Esophagus muscularis mucosa (tissue), 4 donors: ENCODE measurements at places on chromosomes 2 and 18. TPM values are rescaled to one million over a fixed set of nuclear protein-coding genes. Genes with fewer than 3 reads are reported as not detected.

The AP1S3 gene
- 0.45 TPM for total RNA-seq

- no peaks in the 10 kb centered on the region for H3K27me3 ChIP-seq
- no peak overlapping the region for H3K27ac ChIP-seq
- no peak overlapping the region for H3K4me3 ChIP-seq
- no peaks in the 10 kb centered on the region for H3K4me1 ChIP-seq
- DNase-seq: no peak
- H3K36me3 ChIP-seq: peaks cover 15% of the 10 kb centered on the region
These were observed 22.3 kb downstream of the SLC35F5 start for GRCh38 chr2:113734185-113734584.

DNA sequence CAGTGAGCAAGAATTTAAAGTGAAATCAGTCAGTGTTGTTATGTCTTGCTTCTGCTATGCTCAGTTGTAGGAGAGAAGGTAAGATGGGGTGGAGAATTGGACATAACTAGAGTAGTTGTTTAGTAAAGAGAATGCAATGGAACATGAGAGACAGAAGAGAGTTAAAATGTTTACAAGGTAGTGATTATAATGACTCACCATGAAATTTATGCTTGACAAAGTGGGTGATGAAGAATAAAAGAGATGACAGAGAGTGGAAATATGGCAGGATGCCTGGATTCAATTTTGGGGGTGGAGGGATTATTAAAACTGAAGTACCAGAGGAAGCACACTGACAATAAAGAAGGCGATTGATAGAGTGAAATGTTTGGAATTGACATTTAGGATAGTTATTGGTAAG lies 10.6 kb downstream of the SCG2 start:
- no peak overlapping the region for H3K4me3 ChIP-seq
- DNase-seq: no peak
- H3K4me1 ChIP-seq: no peaks in the 10 kb centered on the region

The AFF3 gene
- 65.2 TPM for total RNA-seq

The SOX11 gene
- 0.29 TPM for total RNA-seq

- no peak for DNase-seq
- H3K36me3 ChIP-seq: no peaks in the 10 kb centered on the region
- H3K27me3 ChIP-seq: no peaks in the 10 kb centered on the region
These were observed 61.7 kb downstream of the KCNS3 start for GRCh38 chr2:17940091-17940630.

- no peaks in the 10 kb centered on the region for H3K4me1 ChIP-seq
- H3K27ac ChIP-seq: no peak overlapping the region
- H3K4me3 ChIP-seq: no peak overlapping the region
- no peaks in the 10 kb centered on the region for H3K36me3 ChIP-seq
- H3K27me3 ChIP-seq: no peaks in the 10 kb centered on the region
These were observed 502.2 kb upstream of the SOX11 start for GRCh38 chr2:5190023-5190422.

DNA sequence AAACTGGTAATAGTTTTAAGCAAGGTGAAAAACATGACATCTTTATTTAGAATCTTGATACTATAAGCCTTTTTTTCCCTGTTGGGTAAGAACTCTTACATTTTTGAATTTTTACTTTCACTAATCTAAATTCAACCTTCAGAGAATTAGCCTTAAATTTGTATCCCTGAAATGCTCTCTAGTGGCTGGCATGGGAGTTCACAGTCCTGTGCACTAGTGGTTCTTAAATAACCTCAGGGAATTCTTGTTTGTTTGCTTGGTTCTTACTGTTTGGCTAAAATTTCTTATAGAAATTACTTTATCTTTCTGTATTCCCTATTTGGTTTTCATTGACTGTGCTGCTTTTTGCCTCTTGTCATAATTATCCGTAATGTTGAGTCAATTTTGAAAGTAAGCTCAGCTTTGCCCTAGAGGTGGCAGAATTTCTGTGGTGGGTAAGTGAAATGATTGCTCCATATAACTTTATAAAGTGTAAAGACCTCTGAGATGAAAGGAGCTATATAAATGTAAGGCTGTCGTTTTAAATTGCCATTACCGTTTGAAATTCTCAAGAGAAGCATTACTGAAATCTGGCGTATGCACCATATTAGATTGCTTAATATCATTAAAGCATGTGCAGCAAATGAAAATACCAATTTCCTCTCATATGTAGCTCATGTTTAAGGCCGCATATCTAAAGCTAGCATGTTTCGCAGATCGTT lies 391.3 kb upstream of the FIGN start:
- no peaks in the 10 kb centered on the region for H3K27me3 ChIP-seq
- H3K4me3 ChIP-seq: no peak overlapping the region
- no peak overlapping the region for H3K27ac ChIP-seq
- peaks cover 7% of the 10 kb centered on the region for H3K4me1 ChIP-seq

The DLGAP1 gene
- 1.3 TPM for total RNA-seq

The ACVR1C gene
- total RNA-seq: 0.06 TPM
